ENCODE measurements at places on chromosomes 3 and 15.

GRCh38 chr15:57884936-57885335 lies 178.4 kb downstream of the POLR2M start:
- no peak for DNase-seq

DNA sequence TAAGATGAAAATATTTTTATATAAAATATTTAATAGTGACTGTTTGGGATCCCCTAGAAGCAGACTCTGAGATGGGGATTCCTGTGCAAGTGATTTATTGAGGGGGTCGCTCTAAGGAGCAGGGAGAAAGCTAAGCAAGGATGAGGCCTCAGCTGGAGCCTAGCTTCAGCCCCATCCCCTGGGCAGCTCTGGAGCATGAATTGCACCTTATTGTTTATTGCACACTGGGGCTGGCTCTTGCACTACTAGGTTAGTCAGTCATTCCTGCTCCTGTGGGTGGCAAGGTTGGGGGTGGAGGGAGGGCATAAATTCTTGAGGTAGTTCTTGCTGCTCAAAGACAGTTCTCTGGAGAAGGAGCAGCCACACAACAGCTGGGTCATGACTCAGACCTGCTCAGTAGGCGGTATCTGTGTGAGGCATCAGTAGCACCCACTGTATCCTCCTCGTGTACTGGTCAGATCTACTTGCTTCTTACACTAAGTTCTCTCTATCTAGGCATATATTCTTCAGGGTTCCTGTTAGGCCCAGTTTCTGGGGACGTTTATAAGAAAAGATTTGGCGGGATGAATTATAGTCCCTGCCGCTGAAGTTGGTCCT lies 27.2 kb upstream of the TNFSF10 start:
- peak; percentile 90 for DNase-seq

DNA sequence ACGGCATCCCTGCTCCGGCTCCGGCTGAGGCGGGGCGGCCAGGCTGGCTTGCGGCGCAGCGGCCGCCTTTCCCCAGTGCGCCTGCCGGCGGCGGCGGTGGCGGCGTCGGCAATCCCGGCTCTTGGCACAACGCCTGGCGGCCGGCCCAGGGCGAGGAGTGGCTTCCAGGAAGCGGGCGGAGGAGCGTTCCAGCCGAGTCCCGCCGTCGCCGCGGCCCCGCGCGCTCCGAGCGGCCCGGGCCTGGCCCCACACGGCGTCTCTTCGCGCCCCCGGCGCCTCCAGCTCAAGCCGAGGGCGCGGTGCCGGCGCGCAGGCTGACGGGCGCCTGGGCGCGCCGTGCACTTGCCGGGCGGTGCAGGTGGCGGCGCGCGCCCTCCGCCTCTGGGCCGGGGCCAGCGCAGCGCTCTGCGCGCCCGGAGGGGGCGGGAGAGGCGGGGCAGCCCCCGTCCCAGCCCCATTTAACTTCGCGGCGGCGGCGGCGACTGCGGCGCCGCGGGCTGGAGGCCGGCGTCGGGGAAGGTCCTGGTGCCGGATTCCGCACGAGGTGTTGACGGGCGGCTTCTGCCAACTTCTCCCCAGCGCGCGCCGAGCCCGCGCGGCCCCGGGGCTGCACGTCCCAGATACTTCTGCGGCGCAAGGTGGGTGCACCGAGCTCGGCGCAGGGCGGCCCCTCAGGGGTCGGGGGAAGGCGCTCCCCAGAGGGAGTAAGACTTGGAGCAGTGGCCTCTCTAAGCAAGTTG lies at the start of gene ADAMTSL3:
ADAMTSL3 (plus strand) TSS at position 485 of the 740 bp plus-strand sequence. CDS start 1,639 bp downstream, outside the sequence.
- peak; percentile 52 for DNase-seq

GRCh38 chr3:13194285-13195209 lies 121.3 kb upstream of the IQSEC1 start:
- DNase-seq = no peak

DNA sequence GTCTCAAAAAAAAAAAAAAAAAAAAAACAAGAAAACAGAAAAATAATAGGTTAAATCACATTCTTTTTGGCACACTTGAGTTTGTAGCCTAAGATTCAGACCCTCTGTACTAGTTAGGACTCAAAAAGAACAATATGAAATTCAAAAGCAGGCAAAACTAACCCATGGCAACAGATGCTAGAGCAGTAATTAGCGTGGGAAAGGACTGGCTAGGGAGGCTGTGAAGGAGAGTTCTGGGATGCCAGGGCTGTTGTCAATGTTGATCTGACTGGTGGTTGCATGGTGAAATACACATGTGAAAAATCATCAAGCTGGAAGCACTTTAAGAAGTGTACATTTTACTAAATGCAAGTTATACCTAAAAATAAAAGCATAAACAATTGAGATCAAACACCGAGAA lies 35.6 kb downstream of the KLHL6 start:
- no peak for DNase-seq

DNA sequence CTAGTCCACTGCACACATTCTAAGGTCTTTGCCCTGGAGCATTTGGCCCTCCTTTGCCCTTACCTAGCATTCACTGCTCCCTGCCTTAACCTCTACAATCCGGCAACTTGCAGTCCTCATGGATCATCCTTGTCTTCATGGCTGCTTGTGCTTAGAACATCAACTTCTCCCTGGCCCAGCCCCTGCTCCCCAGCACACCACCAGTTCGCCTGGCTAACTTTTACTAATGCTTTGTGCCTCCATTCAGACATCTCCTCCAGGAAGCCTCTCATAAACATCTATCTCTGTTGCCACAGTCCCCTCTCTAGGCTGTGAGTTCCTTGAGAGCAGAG lies 57.1 kb downstream of the AAGAB start:
- DNase-seq = no peak

- DNase-seq = peak; percentile 83
These were observed 124.6 kb downstream of the AKAP13 start for GRCh38 chr15:85504749-85505676.

DNA sequence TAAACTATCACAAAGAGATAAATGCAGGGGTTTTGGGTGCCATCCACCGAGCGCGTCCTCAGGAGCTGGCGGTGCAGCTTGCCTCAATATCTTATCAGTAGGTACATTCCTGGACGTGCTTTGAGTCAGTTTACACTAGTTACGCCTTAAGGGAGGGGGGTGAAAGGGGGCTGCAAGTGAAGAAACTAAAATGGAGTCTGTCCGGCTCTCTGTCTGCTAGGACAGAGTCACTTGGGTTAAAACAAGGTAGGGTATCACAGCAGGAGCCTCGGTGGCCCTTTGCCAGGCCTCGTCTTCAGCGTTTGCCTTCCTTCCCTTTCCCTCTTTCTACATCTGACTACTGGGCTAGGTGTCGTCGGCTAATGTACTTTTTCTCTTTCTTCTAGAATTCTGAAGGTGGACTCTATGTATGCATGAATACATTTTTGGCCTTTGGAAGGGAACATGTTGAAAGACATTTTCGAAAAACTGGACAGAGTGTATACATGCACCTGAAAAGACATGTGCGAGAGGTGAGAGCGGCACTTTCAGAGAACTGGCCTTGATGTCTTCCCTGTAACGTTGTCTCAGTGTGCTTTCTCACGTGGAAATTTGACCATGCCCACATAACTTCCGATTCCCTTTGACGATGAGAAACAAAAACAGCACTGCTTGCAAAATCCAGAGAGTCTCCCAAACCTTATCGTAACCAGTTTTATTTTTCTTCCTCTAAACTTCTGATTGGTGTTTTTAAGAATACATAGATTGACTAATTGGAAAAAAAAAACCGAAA lies 28.8 kb downstream of the USP13 start:
- no peak for DNase-seq

DNA sequence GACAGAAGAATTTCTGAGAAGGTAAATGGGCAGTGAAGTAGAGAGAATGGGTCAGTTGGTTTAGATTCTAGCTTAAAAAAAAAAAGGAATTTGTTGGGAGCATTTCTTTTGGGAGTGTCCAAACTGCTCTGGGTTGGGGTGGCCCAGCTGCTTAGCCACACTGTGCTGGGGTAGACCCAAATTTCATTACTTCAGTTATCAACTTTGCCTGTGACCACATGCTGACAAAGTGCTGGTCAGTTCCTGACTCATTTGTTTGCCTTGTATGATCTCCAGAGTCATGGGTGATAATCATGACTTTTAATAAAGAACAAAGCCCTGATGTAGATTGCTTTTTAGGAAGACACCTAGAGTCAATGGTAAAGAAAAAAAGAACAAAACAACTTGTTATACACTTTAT lies 121.5 kb upstream of the FGF7 start:
- DNase-seq = no peak

DNA sequence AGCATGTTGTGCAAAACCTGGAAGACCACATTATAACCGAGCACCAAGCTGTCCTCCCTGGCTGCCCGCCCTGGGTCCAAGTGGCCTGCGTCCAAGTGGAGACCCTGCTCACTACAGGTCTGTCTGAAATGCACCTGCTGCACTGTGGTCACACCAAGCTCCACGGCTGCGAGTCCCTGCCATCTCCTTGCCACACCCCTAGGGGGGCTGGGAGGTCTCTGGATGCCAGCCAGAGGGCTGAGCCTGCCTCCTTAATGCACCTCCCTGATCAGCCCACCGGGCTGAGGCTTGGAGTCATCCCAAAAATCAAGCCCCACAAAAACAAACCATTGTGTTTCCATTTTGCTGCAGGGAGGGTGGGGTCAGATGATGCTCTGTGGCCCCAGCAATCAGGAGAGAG lies 187.1 kb downstream of the MEGF11 start:
- no peak for DNase-seq

DNA sequence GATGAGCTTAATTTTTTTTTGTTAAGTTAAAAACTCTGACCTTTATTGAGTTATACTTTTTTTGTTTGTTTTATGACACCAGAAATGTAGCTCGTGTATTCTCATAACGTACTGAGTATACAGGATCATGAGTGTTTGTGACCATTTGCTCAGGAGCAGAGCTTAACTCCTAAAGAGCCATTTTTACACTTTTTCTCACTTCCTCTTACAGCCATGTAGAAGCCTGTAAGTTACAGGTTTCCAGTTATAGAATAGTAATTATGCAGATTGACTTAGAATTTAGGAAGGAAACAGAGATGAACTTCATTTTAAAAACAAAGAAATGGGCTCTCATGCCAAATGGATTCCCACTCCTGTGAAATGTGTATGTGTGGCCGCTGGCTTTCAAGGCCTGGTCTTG lies 151.7 kb downstream of the MCTP2 start:
- no peak for DNase-seq

DNA sequence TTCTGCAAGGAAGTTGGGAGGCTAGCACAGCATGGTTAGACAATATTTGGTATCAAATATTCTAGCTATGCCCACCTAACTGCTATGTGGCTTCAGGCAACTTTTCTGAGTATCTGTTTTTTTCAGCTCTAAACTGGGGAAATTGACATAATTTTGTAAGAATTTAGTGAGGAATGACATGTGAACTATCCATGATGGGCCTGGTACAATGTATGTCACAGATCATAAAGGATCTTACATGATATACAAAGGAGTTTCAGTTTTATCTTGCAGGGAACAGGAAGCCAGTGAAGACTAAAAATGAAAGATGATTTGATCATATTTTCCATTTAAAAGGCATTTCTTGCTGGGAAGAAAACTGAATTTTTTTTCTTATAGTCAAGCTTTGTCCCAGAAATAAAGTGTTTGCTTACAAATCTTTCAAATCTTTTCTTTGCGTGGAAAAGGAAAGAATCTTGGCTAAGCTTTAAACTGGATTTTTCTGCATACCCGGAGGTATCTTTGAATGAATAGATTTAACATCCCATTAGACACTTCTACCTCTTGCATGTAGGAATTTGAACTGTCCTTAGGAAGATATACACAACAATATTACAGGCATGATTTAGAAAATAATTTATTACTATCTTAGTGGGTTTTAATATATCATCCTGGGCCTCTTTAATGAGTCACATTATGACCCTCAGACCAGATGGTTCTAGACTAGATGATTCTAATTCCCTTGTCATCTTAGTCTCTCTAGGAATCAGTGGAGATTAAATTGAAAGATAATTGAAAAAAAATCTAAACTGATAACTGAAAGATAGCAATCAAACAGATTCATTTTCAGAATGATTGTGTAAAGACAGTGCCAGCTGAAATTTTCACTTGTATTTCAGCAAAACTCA lies 436.0 kb upstream of the THBS1 start:
- no peak for DNase-seq

DNA sequence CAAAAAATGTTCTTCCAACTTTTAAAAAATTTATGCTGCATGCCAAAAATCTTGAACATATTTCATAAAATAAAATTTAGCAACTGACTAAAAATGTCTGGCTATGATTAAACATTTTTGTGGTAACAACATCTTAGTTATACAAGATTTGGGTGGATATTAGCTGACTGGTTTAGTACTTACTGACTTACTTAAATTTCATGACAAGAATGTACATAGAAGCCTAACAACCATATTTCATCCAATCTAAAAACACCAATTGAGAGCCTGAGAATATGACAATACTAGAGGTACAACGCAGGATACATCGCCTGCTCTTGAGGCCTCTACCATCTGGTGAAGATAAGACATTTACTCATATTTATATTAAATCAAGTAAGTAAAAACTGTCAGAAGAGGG lies 34.6 kb downstream of the GNB4 start:
- no peak for DNase-seq

DNA sequence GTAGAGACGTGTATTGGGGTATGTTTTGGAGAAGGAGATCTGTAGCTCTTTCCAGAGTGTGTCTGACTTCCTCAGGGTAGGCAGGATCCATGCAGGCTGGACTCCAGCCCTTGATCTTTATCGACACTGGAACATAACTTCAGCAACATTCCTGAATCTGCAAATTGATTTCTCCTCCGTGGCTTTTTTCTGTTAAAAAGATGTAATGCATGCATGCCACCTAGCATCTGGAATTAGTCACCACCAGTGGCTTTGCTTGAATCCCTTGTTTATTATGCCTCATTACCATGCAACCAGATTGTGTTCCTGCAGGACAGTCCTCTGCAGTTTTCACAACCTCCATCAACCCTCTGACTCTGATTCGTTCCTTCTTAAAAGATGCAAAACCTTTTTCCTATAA lies 86.1 kb downstream of the CCNL1 start:
- no peak for DNase-seq

DNA sequence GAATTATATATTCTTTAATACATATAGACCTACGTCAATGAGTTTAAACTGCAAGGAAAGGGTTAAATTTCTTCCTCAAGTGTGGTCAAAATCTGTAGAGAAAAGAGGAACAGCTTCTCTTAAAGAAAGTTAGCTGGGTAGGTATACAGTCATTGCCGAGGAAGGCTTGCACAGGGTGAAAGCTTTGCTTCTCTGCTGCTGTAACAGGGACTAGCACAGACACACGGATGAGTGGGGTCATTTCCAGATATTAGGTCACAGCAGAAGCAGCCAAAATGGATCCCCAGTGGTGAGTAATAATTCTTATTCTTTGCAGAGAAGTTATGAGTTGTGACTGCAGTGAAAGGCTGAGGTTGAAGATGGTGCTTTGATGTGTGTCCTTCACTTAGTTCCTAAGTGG lies at the start of gene CD86:
CD86 (plus strand) TSS at position 148 of the 400 bp plus-strand sequence; CDS start at position 276, 128 bp downstream.
- peak; percentile 62 for DNase-seq

Data from hematopoietic multipotent progenitor cell treated with erythropoietin and hydrocortisone succinate and interleukin-3 and kit ligand, for 6 days (in vitro differentiated cells).